ENCODE measurements at places on chromosomes 3 and 15. TPM values are rescaled to one million over a fixed set of nuclear protein-coding genes. Genes with fewer than 3 reads are reported as not detected.

GRCh38 chr3:54188176-54188791 lies 65.9 kb downstream of the CACNA2D3 start:
- no peak for DNase-seq

DNA sequence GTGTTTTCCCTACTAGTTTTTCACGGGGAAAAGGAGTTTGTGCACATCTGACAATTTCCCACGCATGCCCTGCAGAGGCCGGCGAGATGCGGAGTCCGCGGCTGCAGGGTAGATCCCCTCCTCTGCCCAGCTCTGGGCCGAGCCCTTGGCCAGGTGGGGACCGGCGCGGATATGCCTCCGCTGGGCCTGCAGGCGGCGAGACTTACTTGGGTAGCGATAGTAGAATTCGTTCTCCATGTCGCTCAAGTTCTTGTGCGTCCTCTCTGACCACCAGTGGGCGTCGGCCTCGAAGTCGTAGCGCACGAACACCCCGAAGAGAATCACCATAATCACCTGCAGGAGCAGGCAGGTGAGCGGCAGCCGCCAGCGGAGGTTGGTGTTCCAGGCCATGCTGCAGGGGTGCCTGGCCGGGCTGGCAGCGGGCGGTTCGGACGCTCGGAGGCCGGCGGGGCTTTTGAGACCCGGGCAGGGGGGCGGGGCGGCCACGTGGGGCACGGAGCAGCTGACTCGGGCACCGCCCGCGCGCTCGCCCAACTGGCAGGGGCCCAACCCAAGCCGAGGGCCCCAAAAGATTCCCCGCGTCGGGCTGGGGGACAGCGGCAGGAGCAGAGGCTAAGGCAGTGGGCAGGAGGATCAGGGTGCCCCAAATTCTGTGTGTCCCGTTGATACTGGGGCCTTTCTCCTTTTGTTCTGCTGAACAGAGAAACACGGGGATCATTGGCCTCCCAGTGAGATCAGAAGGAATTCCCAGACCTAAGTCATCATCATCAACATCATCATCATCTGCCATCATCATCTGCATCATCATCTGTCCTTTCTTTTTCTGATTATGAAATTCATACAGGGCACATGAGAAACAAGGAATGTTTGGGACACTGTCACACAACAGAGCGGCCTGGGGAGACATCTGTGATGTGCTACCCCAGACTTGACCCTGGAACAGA lies at the start of gene RHCG:
RHCG (minus strand) TSS at position 429 of the 944 bp plus-strand sequence; CDS start at position 390, 39 bp downstream.
- DNase-seq: no peak

DNA sequence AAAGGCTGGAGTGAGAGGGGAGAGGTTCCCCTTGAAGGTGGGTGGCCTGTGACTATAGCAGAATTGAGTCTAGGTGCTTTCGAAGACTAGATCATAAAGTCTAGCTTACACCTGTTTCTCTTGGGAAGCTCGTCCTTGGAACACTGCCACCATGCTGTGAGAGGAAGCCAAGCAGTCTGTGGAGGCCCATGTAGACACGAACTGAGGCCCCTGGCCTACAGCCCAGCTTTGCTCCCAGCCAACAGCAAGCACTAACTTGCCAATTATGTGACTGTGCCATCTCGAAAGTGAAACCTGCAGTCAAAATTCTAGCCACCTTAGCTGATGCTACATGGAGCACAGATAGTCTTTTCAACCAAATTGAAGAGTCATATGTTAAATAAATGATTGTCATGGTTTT lies 190.5 kb upstream of the NECTIN3 start:
- no peak for DNase-seq

- no peak for DNase-seq
These were observed 41.8 kb downstream of the ITGB5 start for GRCh38 chr3:124845406-124845805.

DNA sequence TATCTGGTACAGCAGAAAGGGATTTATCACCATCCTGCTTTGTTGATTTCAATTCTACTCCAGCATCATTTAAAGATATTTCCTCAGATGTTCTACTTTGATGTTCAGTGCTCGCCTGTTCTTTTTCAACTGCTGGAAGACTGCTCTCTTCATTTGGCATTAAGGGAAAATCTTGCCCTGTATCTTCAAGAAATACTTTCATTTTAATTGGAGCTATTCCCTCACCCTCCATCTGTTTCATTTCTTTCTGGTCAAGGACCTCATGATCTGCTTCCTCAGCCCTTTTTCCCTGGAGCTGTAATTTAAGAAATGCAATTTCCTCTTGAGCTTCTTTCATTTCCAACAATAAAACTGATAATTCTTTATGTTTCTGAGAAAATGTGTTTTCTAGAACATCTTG lies 37.8 kb upstream of the HCLS1 start:
- DNase-seq: no peak

- no peak for DNase-seq
These were observed 37.7 kb upstream of the SAMMSON start for GRCh38 chr3:69961706-69962439.

- no peak for DNase-seq
These were observed 100.1 kb upstream of the PROK2 start for GRCh38 chr3:71885006-71885405.

DNA sequence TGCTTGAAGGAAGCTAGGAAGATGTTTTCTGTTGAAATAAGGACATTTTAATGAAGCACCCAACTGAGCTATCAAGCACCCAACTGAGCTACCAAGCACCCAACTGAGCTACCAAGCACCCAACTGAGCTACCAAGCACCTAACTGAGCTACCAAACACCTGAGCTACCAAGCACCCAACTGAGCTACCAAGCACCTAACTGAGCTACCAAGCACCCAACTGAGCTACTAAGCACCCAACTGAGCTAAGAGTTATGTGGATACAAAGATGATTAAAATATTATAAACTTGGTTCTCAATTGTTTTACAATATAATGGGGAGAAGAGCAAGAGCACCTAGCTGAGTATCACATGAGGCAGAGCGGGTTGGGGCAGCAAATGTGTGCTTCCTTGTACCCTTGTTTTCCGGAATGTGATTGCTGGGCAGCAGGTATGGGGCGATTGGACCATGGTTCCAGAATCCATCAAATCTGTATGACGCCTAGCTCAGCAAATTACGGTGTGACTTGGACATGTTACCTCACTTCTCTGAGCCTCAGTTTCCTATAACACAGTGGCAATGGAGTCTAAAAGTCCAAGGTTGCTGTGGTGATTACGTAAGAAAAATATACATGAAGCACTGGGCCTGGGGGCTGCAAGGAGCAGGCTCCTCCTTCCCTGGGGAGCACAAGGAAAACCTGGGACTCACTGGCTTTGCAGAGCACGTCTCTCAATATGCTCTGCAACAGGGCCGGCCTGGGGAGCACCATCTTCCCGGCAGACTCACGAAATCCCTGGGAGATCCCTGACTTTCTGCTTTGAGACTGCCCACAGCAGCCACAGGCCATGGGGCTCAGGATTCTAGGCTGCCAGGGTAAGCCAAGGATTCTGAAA lies 11.3 kb downstream of the BMF start:
- no peak for DNase-seq

- no peak for DNase-seq
These were observed 600.6 kb upstream of the SEMA6D start for GRCh38 chr15:47116698-47117097.

GRCh38 chr15:92899601-92899947 lies 550 bp upstream of the CHD2 start:
- DNase-seq: no peak

DNA sequence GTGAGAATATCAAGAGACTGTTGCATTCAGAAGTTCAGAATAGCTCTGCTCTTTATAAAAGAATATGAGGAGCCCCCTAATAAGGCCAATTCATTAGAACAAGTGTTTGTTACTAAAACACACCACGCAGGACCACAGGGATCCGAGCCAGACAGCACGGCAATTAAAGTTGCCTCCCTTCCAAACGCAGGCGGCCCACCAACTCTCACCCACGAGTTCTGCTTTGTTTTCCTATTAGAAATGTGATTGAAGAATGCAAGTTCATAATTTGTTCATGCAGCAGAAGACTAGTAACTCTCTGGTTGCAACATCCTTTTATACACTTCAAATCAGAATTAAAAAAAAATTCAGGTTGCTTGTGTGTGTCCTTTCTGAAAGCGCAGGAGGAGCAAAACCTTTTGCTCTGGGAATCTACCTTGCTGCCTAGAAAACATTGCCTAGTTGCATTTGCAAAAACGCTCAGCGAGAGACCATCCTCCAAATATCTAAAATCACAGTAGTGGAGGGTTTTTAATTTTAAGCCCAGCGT lies 1044.1 kb upstream of the NR2F2 start:
- no peak for DNase-seq

GRCh38 chr3:48674505-48674904 lies 11.2 kb downstream of the NCKIPSD start:
- DNase-seq: no peak

GRCh38 chr3:157543501-157544035 lies 40.4 kb upstream of the VEPH1 start:
- DNase-seq: no peak

GRCh38 chr3:39637807-39638206 lies 170.3 kb downstream of the MOBP start:
- DNase-seq: no peak

DNA sequence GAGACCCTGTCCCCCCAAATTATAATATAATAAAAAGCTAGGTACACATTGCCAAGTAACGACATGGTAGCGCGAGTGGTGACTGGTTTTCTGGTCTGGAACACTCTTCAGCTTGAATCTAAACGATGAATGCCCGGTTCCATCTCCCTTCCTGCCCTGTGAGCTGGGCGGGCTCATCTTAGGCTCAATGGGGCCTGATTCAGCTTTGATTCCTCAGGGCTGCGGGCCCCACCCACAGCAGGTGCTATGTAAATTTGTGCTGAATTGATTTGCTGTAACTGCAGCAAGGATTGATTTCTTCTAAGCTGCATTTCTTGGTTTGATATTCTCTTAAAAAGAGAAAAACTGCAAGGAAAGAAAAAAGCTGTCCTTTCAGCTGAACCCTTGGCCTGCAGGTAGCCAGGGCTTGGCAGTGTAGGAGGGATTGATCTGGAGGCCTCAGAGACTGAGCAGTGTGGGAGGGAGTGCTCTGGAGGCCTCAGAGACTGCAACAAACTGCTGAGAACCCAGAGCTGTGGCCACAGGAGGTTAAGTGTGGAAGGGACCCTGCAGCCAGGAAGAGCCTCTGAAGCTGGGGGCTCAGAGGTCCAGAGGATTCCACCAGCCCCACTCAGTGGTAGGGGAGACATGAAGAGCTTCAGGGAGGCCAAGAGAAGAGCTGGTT lies 231.6 kb downstream of the XXYLT1 start:
- DNase-seq: no peak

- DNase-seq: no peak
These were observed 198.5 kb upstream of the COL8A1 start for GRCh38 chr3:99439892-99440291.

DNA sequence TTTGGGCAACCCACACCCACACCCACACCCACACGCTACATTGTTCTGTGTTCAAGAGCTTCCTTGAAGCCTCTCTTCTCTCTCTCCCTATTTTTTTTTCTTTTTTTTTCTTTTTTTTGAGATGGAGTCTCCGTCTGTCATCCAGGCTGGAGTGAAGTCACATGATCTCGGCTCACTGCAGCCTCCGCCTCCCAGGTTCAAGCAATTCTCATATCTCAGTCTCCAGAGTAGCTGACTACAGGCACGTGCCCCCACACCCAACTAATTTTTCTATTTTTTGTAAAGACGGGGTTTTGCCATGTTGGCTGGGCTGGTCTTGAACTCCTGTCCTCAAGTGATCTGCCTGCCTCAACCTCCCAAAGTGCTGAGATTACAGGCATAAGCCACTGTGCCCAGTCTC lies 271.1 kb downstream of the SHQ1 start:
- DNase-seq: no peak

- DNase-seq: no peak
These were observed 31.5 kb upstream of the RPS17 start for GRCh38 chr15:82571722-82572222.

- no peak for DNase-seq
These were observed 180.0 kb upstream of the SMAD3 start for GRCh38 chr15:66885281-66885915.

DNA sequence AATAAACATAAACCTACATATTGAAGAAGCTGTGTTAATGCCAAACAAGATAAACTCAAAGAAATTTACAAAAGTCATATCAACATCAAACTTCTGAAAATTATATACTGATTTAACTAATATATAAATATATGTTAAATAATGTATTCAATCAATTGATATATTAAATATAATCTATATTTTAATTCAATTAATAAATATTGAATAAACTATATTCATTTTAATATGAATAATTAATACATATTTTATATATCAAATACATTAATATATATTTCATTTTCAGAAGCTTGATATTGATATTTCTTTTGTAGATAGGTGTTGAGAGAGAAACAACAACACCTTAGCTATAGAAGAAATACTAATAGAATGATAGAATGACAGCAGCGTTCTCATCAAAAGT lies 768.1 kb downstream of the MECOM start:
- no peak for DNase-seq

DNA sequence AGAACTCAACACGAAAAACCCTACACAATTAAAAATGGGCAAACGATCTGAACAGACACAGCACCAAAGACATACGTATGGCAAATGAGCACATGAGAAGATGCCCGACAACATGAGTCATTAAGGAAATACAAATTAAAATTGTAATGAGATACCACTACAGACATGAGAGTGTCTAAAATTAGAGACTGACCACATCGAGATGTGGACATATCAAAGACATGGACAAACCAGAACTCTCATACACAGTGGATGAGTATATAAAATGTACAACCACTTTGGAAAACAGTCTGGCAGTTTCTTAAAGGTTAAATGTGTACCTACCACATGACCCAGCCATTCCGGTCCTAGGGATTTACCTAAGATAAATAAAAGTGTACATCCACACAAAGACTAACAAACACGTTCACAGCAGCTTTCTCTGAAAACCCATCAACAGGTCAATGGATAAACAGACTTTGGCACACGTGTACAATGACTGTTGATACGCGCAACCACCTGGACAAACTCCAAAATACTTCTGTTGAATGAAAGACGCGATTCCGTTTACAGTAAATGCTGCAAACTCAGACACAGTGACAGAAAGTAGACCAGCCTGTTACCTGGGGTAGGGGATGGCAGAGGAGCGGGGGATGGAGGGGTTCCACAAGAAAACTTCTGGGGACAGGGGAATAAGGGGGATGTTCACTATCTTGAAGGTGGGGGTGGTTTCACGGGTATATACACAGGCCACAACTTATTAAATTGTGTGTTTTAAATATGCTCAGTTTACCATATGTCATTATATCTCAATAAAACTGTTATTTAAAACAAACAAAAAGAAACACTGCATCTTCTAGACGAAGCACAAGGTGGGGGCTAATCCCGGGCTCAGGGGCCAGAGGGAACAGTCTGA lies 2.1 kb downstream of the TNK2 start:
- DNase-seq: no peak

Gene NPAP1
- polyA plus RNA-seq: not detected

Gene SLITRK3
- polyA plus RNA-seq: not detected

Gene NR2E3
- not detected for polyA plus RNA-seq

Gene WDR93
- polyA plus RNA-seq: 0.08 TPM

Gene TSEN2
- polyA plus RNA-seq: 13.1 TPM

Gene GOLGA8H
- polyA plus RNA-seq: not detected

Gene GOLGA8Q
- polyA plus RNA-seq: not detected

Gene AGTR1
- not detected for polyA plus RNA-seq

Gene TAGLN3
- polyA plus RNA-seq: not detected

Gene CYP1A1
- polyA plus RNA-seq: 0.09 TPM

Gene DPPA2
- polyA plus RNA-seq: not detected

Gene CLDN16
- polyA plus RNA-seq: not detected

Gene RBP2
- not detected for polyA plus RNA-seq

Gene CYP1A2
- not detected for polyA plus RNA-seq

Gene OR5K2
- polyA plus RNA-seq: not detected

Data from CD8-positive, alpha-beta memory T cell (primary cell).